ENCODE measurements at places on chromosomes 5 and 9.

DNA sequence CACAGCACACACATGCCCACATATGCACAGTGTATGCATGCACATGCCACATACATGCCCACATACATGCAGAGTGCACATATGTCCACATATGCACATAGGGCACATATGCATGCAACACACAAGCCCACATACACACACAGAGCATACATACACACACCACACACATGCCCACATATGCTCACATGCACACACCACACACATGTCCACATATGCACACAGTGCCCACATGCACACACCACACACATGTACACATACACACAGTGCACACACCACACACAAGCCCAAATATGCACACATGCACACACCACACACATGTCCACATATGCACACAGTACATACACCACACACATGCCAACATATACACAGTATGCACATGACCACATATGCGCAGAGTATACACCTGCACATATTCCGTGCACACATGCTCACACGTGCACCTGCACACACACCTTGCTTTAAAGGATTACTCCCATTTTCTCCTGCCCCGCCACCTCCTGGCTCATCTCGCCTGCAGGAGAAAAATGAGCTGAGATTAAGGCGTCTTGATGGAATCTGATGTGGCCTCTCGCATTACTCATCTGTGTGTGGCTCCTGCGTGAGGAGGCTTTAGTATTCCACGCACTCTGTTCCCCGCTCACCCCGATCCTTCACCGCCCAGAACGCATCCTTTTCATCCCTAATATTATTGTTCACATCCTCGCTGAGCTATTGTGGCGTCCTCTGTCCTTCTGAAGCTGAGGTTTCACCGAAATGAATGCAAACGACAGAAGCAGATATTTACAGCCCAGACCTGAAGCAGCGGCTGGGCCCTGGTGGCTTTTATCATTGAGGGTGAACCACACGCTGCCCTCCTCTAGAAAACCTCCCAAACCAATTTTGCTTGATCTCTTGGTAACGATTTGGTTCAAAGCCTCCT is 182.7 kb downstream of the OLFM1 start:
- no peak for DNase-seq

GRCh38 chr5:142602720-142603245 is 83.1 kb downstream of the FGF1 start:
- DNase-seq = no peak

GRCh38 chr5:36777105-36777757 is 99.3 kb upstream of the NIPBL start:
- no peak for DNase-seq

- no peak for DNase-seq
Measured at GRCh38 chr5:94751460-94751859, 133.0 kb downstream of the SLF1 start.

GRCh38 chr9:35510383-35510753 is 20.5 kb downstream of the RUSC2 start:
- no peak for DNase-seq

GRCh38 chr9:112831281-112831851 is 59.3 kb downstream of the SLC46A2 start:
- DNase-seq = no peak

- no peak for DNase-seq
Measured at GRCh38 chr9:114367366-114367765, 20.4 kb downstream of the AKNA start.

- no peak for DNase-seq
Measured at GRCh38 chr5:135173662-135174290, 139.7 kb upstream of the PITX1 start.

- no peak for DNase-seq
Measured at GRCh38 chr5:145062280-145063062, 772.7 kb downstream of the PRELID2 start.

GRCh38 chr5:79581535-79581934 is 30.7 kb upstream of the TENT2 start:
- no peak for DNase-seq

- no peak for DNase-seq
Measured at GRCh38 chr9:133915534-133916158, 76.5 kb downstream of the VAV2 start.

- no peak for DNase-seq
Measured at GRCh38 chr5:119420169-119420568, 32.1 kb upstream of the HSD17B4 start.

DNA sequence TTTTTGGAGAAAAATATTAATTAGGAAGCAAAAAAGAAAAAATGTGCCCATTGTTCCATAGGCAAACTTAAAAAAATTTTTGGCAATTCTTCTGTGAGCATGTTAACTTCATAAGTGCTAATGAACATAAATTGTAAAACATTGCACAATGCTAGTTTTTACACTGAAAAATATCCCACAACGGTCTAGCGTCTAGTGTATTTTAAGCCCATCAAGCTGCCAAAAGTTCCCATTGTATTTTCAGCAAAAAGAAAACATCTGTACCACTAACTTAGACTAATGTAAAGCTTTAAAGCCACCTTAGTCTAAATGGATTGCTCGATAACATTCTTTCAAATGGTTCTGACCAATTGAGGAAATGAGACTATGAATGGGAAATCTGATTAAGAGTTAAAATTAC is 2.8 kb downstream of the NR6A1 start:
- no peak for DNase-seq

GRCh38 chr9:28215536-28216299 is 642.4 kb upstream of the C9orf72 start:
- no peak for DNase-seq

DNA sequence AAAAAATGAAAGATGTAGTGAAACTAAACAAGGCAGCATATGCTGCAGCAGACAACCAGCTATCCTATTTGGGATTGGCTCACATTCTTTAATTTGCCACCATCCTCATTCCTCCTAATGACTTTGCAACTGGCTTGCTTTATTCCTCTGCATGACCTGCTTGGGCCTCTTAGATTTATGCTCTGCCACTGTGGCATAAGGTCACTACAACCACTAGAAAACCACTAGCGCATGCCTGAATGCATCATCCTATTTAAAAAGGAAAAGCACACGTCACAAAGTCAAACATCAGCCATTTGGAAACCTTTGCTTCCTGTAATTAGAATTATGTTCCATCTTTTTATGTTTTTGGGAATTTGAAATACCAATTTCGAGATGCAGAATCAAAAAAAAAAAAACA is 40.8 kb upstream of the CCDC152 start:
- no peak for DNase-seq

GRCh38 chr9:99057665-99058625 is 47.0 kb upstream of the TGFBR1 start:
- DNase-seq = peak; percentile 95

DNA sequence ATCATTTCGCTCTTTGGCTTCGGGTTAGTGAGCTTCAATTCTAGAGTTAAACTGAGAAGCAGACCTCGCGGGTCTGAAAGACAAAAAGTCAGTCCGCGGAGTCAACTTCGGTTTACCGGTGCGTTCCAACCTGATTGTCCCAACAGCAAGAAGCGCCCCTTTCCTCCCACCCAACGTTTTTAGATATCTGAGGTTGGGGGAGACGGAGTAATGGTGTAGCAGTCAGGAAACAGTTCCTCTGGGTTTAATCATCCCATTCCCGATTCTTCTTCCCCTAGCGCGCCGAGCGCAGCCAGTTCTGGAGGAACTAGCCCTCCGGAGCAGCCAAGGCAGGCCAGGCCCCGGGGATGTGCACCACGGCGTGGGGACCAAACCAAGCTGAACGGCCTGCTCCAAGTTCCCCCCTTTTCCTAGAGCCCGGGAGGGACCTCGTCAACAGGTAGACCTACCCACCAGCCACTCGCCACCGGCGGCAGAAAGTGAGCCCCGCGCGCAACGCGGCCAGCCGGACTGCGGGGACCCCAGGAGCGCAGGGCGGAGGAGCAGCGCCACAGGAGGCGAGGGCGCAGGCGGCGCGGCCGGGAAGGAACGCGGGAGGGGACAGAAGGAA is 622 bp upstream of the ISL1 start:
- DNase-seq = no peak

GRCh38 chr9:126307322-126308061 is 19.1 kb upstream of the MVB12B start:
- DNase-seq = no peak

All from Jurkat, Clone E6-1 (cell line).